ENCODE measurements at places on chromosomes 12 and 14. TPM values are rescaled to one million over a fixed set of nuclear protein-coding genes. Genes with fewer than 3 reads are reported as not detected.

KCNJ8 gene
- 51.3 TPM for total RNA-seq

NDRG2 gene
- 346 TPM for total RNA-seq

DNA sequence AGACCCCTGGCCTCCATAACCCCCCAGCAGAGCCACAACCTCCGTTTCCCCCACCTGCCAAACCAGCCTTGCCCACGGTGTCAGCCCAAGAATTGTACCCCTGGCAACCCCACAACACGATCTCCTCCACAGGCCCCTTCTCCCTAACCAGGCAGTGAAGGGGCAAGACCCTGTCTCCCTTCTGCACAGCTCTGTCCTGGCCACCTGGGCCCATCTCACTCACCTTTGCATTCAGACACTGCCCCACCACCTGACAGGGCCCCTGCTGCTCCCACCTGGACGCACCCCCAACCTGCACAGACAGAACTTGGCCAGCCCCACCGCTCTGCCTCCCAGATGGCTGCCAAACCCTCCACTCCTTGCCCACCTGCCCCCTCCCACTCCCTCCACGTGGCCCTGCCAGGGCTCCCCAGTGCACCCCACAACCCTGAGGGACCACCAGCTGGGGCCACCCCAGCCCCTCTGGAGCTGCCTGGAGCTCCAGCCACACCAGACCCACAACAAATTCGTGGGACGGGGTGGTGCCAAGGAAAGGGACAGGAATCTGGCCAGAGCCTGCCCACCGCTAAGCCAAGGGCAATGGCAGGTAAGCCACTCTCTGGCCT, 11.8 kb downstream of the AHNAK2 start:
- H3K4me3 ChIP-seq, result no peak overlapping the region
- H3K4me1 ChIP-seq, result peaks cover 43% of the 10 kb centered on the region
- no peak for DNase-seq
- H3K36me3 ChIP-seq, result no peaks in the 10 kb centered on the region
- H3K27ac ChIP-seq, result peak overlapping the region; percentile 83

PRICKLE1 gene
- total RNA-seq, result 20.9 TPM

DNA sequence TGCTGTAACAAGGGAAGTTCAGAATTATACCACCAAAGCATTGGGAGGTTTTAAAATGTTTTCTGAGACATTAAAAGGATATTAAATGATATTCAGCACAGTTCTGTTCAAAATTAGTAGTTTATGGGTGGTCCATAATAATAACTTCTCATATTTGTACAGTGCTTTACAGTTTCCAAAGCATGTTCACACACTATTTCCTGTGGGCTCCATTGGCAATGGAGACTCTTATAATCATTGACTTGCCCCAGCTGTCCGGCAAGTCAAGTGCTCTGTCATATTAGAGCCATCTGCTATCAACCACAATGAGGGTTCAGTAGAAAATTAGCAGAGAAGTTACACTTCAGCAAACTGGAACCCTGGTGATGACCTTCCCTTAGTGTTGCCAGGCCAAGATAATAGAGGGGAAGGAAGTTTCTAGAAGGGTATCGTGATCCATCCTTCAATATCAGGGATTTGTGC, 526.6 kb upstream of the CCDC196 start:
- H3K27me3 ChIP-seq, result peaks cover 46% of the 10 kb centered on the region
- no peak overlapping the region for H3K27ac ChIP-seq
- no peak for DNase-seq
- no peaks in the 10 kb centered on the region for H3K36me3 ChIP-seq
- no peaks in the 10 kb centered on the region for H3K4me1 ChIP-seq

DNA sequence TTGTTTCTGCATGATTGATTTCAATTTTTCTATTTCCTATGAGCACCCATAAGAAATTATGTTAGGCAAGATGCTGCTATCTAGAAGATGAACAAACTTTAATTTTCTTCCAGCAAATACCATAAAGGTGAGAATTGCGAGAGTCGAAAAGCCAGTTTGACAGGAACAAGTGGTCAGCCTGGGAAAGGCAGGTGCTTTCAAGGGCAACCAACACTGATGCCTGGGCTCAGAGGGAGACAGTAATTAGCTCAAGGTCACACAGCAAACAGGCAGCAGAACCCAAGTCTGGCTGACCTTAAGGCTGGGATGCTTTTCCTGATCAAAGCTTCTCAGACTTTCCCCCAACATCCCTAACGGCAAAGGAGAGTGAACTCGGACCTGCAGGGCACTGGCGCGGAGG, 6.8 kb upstream of the OTUB2 start:
- H3K4me1 ChIP-seq, result no peaks in the 10 kb centered on the region
- H3K27me3 ChIP-seq, result no peaks in the 10 kb centered on the region
- DNase-seq, result no peak
- H3K4me3 ChIP-seq, result no peak overlapping the region
- H3K27ac ChIP-seq, result no peak overlapping the region

All from left ventricle myocardium inferior (tissue), 1 donor.